ENCODE measurements at places on chromosomes 7 and 10.

GRCh38 chr7:32929430-32930143 is 27.7 kb upstream of the FKBP9 start:
- no peak for DNase-seq

GRCh38 chr7:90119178-90119971 is 34.9 kb upstream of the STEAP1 start:
- no peak for DNase-seq

GRCh38 chr10:14345262-14345661 is 14.5 kb upstream of the FRMD4A start:
- no peak for DNase-seq

- no peak for DNase-seq
Measured at GRCh38 chr7:137482466-137482865, 138.9 kb upstream of the PTN start.

DNA sequence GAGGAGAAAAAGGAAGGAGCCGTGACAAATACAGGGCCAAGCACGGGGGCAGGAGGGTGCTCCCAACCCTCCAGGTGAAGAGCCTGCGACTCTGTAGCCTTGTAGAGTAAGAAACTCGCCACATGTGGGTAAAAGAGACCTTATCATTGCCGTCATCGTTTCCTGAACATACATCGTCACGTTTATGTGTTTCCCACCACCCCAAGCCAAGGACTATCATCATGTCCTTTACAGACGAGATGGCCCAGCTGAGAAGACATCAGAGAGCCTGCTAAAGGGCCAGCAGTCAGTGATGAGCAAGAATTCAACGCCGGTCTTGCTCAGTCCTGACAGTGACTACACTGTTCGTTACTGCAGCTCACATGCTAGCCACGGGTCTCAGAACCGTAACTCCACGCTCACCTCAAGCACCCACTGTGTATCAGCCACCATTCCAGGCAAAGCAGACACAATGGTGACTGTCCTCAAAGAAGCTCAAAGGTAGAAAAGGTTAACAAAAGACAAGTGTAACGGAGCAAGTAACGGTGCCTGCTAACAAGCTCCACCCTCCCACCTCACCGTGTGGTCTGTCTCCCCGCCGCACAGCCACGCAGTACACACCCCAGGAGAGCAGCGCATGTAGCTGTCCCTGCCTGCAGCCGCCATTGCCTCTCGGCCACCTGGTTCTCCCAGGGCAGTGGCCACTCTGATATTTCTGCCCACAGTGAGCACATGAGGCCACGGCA is 147.8 kb downstream of the MAD1L1 start:
- DNase-seq = no peak

- no peak for DNase-seq
Measured at GRCh38 chr10:93299195-93299594, 182.9 kb downstream of the MYOF start.
